Mononuclear cell (primary cell): ENCODE measurements at places on chromosomes 5 and 9. TPM values are rescaled to one million over a fixed set of nuclear protein-coding genes. Genes with fewer than 3 reads are reported as not detected.

LCN1 gene
- not detected for total RNA-seq

CBY3 gene
- 0.52 TPM for total RNA-seq

SHROOM1 gene
- total RNA-seq = 0.52 TPM

PSD2 gene
- 0.10 TPM for total RNA-seq

P4HA2 gene
- 0.31 TPM for total RNA-seq

HSPA9 gene
- 455 TPM for total RNA-seq

SLCO6A1 gene
- not detected for total RNA-seq

ZNF608 gene
- total RNA-seq = 0.84 TPM

PPP3R2 gene
- total RNA-seq = not detected

NEUROG1 gene
- total RNA-seq = not detected

ANXA1 gene
- total RNA-seq = 653 TPM

NOXA1 gene
- total RNA-seq = 2.2 TPM

FAM153A gene
- total RNA-seq = 16.5 TPM

PAEP gene
- not detected for total RNA-seq

HSD17B3 gene
- not detected for total RNA-seq

INSYN2B gene
- total RNA-seq = not detected

PLPP7 gene
- 0.52 TPM for total RNA-seq

PRRX2 gene
- total RNA-seq = not detected

WNK2 gene
- total RNA-seq = 0.10 TPM

TRAPPC13 gene
- 20.8 TPM for total RNA-seq

IFNA2 gene
- 0.21 TPM for total RNA-seq

TIMD4 gene
- total RNA-seq = 3.3 TPM

BSPRY gene
- total RNA-seq = 0.42 TPM

GBGT1 gene
- total RNA-seq = 5.6 TPM

CCNO gene
- total RNA-seq = not detected

ZNF354C gene
- 3.3 TPM for total RNA-seq

C5orf58 gene
- not detected for total RNA-seq

WDR38 gene
- total RNA-seq = not detected

CCNH gene
- total RNA-seq = 436 TPM

SERF1B gene
- 11.1 TPM for total RNA-seq

PDLIM4 gene
- not detected for total RNA-seq

C9orf50 gene
- total RNA-seq = not detected

MYOT gene
- not detected for total RNA-seq

MED27 gene
- 13.3 TPM for total RNA-seq

ACTBL2 gene
- total RNA-seq = not detected

DEPDC1B gene
- 0.63 TPM for total RNA-seq

GRM6 gene
- total RNA-seq = not detected

MEGF10 gene
- under 0.01 TPM for total RNA-seq

FOXD4L6 gene
- not detected for total RNA-seq

PRDM9 gene
- not detected for total RNA-seq

BRD3 gene
- total RNA-seq = 6.8 TPM

KLHL9 gene
- 22.0 TPM for total RNA-seq

LRRC19 gene
- not detected for total RNA-seq

DOCK8 gene
- total RNA-seq = 80.8 TPM

SPATA31C1 gene
- not detected for total RNA-seq

BARHL1 gene
- total RNA-seq = not detected

SOWAHA gene
- not detected for total RNA-seq

CEL gene
- 0.21 TPM for total RNA-seq

VAV2 gene
- total RNA-seq = 4.5 TPM
